ENCODE measurements at places on chromosomes 13 and 19.

DNA sequence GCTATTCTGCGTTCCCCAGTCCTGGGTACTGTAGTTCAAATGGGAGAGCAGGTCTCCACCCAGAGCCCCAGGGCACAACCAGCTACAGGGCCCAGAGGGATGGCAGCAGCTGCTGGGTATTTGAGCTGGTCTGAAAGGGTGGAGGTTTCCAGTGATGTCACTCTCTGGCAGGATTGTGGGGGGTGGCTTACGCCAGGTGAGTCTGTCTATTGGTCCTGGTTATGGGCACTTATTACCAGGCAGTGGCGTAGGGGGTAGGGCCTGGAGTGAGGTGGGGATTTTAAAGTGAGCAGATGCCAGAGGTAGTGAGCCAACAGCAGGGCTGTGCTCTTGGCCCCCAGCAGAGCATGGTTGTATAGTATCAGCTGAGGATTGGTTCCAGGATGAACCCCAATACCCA, 6.2 kb downstream of the RPS19 start:
- DNase-seq = no peak

DNA sequence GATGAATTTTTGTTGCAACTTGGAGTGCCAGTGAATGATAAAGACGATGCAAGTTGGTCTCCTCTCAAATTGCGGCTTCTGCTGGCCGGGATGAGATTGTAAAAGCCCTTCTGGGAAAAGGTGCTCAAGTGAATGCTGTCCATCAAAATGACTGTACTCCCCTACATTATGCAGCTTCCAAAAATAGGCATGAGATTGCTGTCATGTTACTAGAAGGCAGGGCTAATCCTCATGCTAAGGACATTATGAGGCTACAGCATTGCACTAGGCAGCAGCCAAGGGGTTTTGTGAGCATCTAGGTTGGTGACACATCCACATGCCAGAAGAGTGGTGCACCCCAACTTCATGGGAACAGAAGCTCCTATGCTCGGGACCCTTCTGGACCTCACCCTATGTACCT, 22.2 kb upstream of the KLF5 start:
- no peak for DNase-seq

GRCh38 chr19:17419154-17419620, 660 bp upstream of the MVB12A start:
- no peak for DNase-seq

- DNase-seq = no peak
These were observed 101.4 kb downstream of the UQCRFS1 start for GRCh38 chr19:29111576-29111975.

DNA sequence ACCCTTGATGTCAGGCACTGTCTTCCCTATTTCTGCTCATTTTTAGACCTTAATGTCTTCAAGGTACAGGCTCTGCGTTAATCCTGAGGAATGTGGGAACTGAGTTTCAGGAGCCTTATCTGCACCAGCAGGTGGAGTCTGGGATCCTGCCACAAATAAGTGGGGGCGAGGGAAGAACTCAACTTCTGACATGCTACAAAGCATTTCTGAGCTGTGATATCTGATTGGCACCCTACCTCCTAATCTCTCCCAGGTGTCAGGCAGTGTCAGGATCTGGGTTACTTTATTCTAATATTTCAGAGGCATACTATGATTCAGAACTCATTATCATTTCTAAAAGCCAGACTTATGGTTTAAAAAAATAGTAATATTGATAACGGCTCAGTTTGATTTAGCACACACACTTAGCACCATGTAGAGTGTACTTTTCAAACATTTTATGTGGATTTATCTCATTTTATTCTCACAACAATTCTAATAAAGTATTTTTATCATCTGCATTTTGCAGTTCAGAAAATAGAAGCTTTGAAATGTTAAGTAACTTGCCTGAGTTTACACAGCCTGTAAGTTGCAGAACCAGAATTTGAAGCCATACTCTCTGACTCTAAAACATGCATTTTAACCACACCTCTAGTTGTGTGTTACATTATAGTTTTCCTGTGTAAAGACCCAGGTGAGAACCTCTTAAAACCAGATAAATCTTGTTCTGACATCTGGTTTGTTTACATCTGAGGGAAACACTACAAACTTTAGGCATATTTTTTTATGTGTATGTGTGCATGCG, 358.6 kb downstream of the TDRD3 start:
- DNase-seq = no peak

DNA sequence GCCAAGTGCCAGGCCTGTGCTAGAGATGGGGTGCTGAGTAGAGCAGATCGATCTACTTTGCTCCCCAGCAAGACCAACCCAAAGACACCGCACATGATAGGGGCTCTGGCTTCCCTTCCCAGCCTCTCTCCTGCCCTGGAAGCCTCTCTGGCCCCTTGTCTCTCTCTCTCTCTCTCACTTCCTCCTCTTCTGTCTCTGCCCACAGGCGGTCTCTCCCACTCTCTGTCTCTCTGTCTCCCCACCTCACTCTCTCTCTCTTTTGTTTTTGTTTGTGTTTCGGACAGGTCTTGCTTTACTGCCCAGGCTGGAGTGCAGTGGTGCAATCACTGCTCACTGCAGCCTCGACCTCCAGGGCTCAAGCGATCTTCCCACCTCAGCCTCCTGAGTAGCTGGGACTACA, 1.3 kb downstream of the SELENOV start:
- DNase-seq = no peak

GRCh38 chr13:112907871-112908331, 61.1 kb upstream of the MCF2L start:
- DNase-seq = no peak

DNA sequence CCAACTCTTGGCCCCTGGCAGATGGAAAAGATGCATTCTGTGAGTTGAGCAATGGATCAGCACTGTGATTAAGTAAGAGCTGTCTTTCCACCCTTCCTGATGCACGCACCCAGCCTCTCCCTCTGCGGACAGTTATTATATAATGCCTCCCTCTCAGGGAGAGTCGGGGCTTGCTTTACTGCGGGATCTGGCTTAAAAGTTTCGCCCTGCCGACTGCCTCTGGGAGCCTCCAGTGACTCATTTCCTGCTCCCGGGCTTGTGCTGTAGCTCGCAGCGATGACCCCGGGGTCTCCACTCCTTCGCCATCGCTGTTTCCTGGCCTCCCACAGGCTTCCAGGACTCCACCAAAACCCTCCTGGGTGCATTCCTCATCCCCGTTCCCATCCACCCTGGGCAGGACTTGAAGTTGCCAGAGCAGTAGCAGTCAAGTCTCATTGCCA, 107.4 kb upstream of the SLC7A1 start:
- peak; percentile 65 for DNase-seq

DNA sequence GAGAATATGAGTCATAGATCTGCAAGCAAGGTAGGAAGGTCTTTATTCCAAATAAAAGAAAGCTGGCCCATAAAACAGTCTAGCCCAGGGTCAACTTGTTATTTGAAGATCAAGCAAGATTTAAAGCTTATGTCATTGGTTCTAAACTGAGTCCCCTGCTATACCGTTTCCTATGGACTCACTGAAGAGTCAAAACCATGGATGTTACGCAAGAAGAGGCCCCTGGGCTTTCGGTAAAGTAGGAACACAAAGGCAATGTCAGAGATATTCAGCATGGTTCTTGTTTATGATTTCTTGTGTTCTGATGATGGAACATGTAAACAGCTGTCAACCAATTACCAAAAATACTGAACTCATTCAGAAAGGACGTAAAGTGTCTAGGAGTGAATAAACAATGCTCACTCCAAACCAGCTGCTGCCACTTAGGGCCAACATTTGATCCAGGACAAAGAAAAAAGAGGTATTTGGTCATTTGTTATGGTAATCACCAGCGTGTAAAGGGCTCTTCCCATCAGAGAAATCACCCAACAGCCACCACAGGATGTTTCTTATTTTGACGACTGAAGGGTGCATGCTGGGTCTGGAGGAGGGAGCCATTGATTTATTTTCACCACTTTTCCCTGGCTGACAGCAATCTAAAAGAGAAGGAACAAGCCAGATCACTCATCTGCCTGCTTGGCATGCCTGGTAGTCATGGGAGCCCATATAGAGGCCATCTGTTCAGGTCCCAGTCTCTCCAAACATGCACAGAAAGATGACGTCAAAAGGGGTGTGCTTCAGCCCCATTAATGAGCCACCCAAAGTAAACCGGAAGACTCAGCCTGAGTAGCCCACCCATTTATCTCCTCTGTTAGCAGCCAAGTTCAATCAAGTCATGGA, 68.3 kb downstream of the FGF14 start:
- peak; percentile 17 for DNase-seq

- no peak for DNase-seq
These were observed 2.9 kb downstream of the PPM1N start for GRCh38 chr19:45500918-45501729.

GRCh38 chr13:70051531-70051930, 56.1 kb upstream of the ATXN8OS start:
- no peak for DNase-seq

All from BE2C (cell line).